Activated B cell treated with CpG ODN at 0.5 μM for 24 hours (primary cell): ENCODE measurements at places on chromosomes 3 and 15. TPM values are rescaled to one million over a fixed set of nuclear protein-coding genes. Genes with fewer than 3 reads are reported as not detected.

GRCh38 chr15:37926136-37926535, 8.3 kb upstream of the TMCO5A start:
- no peak overlapping the region for H3K4me3 ChIP-seq
- H3K27ac ChIP-seq: no peak overlapping the region
- peaks cover 10% of the 10 kb centered on the region for H3K27me3 ChIP-seq
- H3K4me1 ChIP-seq: no peaks in the 10 kb centered on the region
- H3K36me3 ChIP-seq: no peaks in the 10 kb centered on the region

DNA sequence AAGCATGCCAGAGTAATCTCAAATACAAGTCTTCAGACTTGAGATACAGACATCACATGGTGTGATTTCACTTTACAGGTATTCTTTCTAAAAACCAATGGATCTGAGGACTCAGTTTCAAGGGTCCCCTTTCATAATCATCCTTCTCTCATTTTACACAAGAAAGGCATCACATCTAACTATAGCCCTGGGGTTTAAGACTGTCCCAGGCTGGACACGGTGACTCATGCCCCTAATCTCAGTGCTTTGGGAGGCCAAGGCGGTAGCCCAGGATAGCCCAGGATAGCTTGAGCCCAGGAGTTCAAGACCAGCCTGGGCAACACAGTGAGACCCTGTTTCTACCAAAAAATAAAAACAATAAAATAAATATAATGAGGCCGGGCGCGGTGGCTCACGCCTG, 36.4 kb downstream of the UBP1 start:
- peaks cover 88% of the 10 kb centered on the region for H3K36me3 ChIP-seq
- no peaks in the 10 kb centered on the region for H3K27me3 ChIP-seq
- no peak overlapping the region for H3K27ac ChIP-seq
- H3K4me1 ChIP-seq: no peaks in the 10 kb centered on the region

- no peak overlapping the region for H3K4me3 ChIP-seq
- no peak for DNase-seq
- H3K36me3 ChIP-seq: no peaks in the 10 kb centered on the region
- H3K27me3 ChIP-seq: no peaks in the 10 kb centered on the region
- no peaks in the 10 kb centered on the region for H3K4me1 ChIP-seq
Observed at GRCh38 chr3:167209011-167209410, 171.1 kb downstream of the ZBBX start.

GRCh38 chr15:56049577-56049976, 56.2 kb upstream of the NEDD4 start:
- no peak overlapping the region for H3K4me3 ChIP-seq
- DNase-seq: no peak
- H3K4me1 ChIP-seq: no peaks in the 10 kb centered on the region
- H3K36me3 ChIP-seq: no peaks in the 10 kb centered on the region
- H3K27me3 ChIP-seq: peaks cover 8% of the 10 kb centered on the region
- H3K27ac ChIP-seq: no peak overlapping the region

DNA sequence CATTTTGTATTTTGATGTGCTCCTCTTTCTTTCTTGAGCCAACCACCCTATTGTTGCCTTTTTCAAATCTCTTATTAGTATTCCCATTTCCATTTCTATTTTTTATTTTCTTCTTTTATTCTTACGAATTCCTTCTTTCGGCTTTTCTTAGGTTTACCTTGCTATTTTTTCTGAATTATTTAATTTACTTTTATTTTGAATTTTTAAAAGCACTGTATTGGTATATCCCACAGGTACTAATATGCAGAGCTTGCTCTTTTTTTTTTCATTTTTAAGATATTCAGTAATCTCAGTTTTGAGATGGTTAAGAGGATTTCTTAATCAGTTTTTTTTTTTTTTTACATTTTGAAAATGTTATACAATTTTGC, 18.4 kb upstream of the MCF2L2 start:
- H3K27ac ChIP-seq: peak overlapping the region; percentile 81
- no peaks in the 10 kb centered on the region for H3K27me3 ChIP-seq
- H3K4me1 ChIP-seq: peaks cover 16% of the 10 kb centered on the region
- peak overlapping the region; percentile 95 for H3K4me3 ChIP-seq
- H3K36me3 ChIP-seq: peaks cover 11% of the 10 kb centered on the region

- DNase-seq: no peak
- no peaks in the 10 kb centered on the region for H3K36me3 ChIP-seq
- no peak overlapping the region for H3K4me3 ChIP-seq
- no peak overlapping the region for H3K27ac ChIP-seq
- no peaks in the 10 kb centered on the region for H3K4me1 ChIP-seq
Observed at GRCh38 chr3:103976931-103977339, 1389.8 kb upstream of the ALCAM start.

GRCh38 chr3:103614719-103615118, 1179.9 kb downstream of the ZPLD1 start:
- H3K36me3 ChIP-seq: no peaks in the 10 kb centered on the region
- no peak overlapping the region for H3K27ac ChIP-seq
- no peaks in the 10 kb centered on the region for H3K27me3 ChIP-seq
- H3K4me3 ChIP-seq: no peak overlapping the region
- no peaks in the 10 kb centered on the region for H3K4me1 ChIP-seq
- DNase-seq: no peak

DNA sequence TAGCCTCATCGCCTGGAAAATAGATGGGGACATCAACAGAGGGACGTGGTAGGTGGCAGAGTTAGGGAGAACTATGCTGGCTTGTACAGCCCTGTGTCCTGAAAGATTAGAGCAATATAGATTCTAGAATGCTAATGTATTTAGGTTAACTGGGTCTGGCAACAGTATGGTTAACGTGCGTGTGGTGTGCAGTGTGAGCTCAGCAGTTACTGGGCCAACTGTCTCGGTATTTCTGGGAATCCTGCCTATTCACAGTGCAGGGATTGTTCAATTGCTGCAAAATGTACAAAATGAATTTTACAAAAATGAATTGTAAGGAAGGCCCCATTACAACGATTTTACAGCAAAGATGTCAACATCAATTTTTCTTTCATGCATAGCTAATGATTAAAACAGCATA, 20.6 kb downstream of the MEIS2 start:
- no peaks in the 10 kb centered on the region for H3K36me3 ChIP-seq
- H3K27ac ChIP-seq: no peak overlapping the region
- no peaks in the 10 kb centered on the region for H3K27me3 ChIP-seq
- DNase-seq: no peak

GRCh38 chr3:50293079-50293801, 1.0 kb upstream of the IFRD2 start:
- peaks cover 25% of the 10 kb centered on the region for H3K4me1 ChIP-seq
- peak overlapping the region; percentile 86 for H3K4me3 ChIP-seq
- H3K36me3 ChIP-seq: peaks cover 31% of the 10 kb centered on the region
- DNase-seq: no peak

DNA sequence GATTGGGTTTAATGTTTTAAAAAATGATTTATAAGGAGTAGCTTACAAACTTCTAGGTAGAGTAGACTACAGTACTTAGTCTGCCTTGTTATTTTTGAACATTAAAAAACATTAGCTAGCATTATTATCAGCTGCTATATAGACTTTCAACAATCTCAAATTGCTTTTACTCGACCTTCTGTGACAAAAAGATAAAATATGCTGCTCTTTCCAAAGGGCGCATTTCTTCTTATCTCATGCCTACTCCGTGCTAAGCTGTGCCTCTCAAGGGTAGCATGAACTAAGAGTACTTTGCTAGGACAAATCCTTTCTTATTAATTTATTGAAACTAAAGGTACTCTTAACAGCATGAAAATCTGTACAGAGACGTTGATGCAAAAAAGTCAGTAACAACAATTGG, 71.3 kb downstream of the SPRED1 start:
- H3K36me3 ChIP-seq: no peaks in the 10 kb centered on the region
- H3K4me3 ChIP-seq: no peak overlapping the region
- H3K27me3 ChIP-seq: no peaks in the 10 kb centered on the region
- no peak for DNase-seq

DNA sequence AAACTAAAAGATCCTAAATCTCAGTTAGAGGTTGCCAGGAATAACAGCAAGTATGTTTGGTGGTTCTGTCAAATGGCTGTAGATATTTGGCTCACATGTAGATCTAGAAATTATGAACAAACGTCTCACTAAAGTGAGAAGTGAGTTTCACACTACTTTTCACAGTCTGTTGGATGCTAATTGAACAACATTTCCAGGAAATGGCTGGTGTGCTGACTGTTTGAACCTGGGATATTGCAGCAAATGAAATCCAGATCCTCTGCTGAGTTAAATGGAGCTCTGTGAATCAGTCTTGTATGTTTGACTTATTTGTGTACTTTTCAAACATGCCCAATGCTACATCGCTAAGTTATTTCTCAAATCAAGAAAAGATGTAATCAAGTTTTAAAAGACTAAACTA, 21.3 kb upstream of the RSL24D1 start:
- peaks cover 40% of the 10 kb centered on the region for H3K4me1 ChIP-seq
- H3K36me3 ChIP-seq: peaks cover 3% of the 10 kb centered on the region
- H3K4me3 ChIP-seq: no peak overlapping the region
- no peak overlapping the region for H3K27ac ChIP-seq
- DNase-seq: no peak

GRCh38 chr3:103126115-103126514, 691.3 kb downstream of the ZPLD1 start:
- no peak overlapping the region for H3K27ac ChIP-seq
- no peaks in the 10 kb centered on the region for H3K4me1 ChIP-seq
- no peak for DNase-seq
- H3K36me3 ChIP-seq: no peaks in the 10 kb centered on the region
- H3K4me3 ChIP-seq: no peak overlapping the region

DNA sequence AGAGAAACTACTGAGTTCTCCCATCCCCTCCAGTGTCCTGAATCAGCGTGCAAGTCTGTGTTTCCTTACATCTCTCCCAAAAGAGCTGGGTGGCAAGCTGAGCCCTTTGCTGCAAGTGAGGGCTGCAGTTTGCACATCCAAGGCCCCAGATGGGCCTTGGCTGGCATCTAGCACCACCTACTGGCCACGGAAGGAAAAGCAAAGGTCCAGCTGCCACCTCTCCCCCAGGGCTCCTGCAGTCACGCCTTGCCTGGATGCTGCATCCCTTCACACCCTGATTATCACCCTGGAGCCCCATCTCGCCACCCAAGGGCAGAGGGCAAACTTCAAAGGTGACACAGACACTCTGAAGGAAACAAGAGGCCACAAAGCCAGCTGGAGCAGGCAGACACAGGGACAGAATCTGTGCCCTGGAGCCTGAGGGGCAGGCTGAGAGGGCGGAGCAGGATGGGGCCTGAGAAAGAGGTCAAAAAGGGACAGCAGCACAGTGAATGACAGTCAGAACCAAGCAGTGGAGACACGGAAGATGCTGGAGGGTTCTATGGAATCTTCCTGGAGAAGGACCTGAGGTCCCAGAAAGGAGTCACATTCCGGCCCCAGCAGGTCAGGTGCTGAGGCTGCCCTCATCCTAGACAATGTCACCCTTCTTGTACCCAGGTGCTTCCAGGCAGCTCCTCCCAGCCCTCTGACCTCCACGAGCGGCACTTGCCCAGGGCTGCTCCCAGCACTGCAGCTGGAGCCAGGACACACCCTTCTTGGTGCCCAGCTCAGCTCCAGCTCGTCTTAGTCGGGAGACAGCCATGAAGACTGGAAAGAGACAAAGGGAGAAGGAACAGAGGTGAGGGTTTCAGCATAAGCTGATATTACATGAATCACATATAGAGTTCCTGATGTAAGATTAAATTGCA, 18.3 kb upstream of the NTRK3 start:
- no peaks in the 10 kb centered on the region for H3K4me1 ChIP-seq
- DNase-seq: no peak
- H3K36me3 ChIP-seq: no peaks in the 10 kb centered on the region
- H3K27me3 ChIP-seq: peaks cover 12% of the 10 kb centered on the region
- H3K4me3 ChIP-seq: no peak overlapping the region

DNA sequence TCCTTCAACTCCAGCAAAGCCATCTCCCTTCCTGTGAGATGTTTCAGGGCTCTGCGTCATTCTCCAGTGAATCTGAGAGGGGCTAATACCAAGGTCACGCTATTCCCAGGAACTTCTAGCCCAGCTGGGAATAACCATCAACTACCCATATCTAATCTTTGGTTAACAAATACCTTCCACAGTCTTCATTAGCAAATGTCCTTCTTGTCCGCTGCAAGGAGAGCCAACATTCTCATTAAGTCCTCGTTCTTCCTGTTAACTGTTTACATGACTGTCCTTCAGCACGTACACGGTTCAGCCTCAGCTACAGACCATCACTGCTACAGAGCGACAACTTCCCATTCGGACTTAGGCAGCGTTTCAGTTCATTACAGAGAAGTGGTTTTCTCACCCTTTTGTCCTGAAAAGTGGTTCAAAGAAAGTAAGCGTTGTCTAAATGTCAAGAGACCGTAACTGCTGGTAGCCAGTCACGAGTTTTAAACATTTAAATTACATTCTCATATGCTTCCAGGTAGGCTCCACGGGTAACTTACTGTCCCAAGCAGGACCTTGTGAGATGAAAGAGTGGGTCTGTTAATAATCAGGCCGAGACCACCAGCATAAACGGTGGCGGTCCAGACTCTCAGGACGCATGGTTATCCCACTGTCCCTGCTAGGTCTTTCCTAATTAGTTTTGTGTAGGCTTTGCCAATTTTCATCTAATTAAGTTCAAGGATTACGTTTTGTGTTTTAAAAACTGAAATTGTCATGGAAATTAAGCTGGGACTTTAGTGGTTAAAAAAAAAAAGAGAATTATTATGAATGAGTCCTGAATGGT, 63.8 kb downstream of the CHSY1 start:
- DNase-seq: no peak
- H3K27me3 ChIP-seq: no peaks in the 10 kb centered on the region
- no peak overlapping the region for H3K27ac ChIP-seq

GRCh38 chr3:171142985-171143384, 116.5 kb upstream of the SLC2A2 start:
- H3K36me3 ChIP-seq: no peaks in the 10 kb centered on the region
- DNase-seq: no peak
- no peaks in the 10 kb centered on the region for H3K4me1 ChIP-seq
- no peak overlapping the region for H3K27ac ChIP-seq

Gene SLC12A1
- total RNA-seq: not detected in 2 replicates

Gene NR1I2
- 1.1 and 1.2 TPM in 2 replicates for total RNA-seq

Gene BCHE
- not detected in 2 replicates for total RNA-seq
